ENCODE measurements at places on chromosomes 3 and 15. TPM values are rescaled to one million over a fixed set of nuclear protein-coding genes. Genes with fewer than 3 reads are reported as not detected.

Gene RASGRP1
- total RNA-seq, result 0.16 TPM

Gene PPP2R3A
- 24.6 TPM for total RNA-seq

GRCh38 chr15:77846360-77846759, 213.6 kb upstream of the LINGO1 start:
- no peak for ATAC-seq

Gene MYH15
- total RNA-seq, result 0.13 TPM

GRCh38 chr3:100425316-100425715, 24.0 kb downstream of the LNP1 start:
- no peak for ATAC-seq

Gene CFAP161
- total RNA-seq, result 0.40 TPM

GRCh38 chr15:37044915-37045648, 55.3 kb downstream of the MEIS2 start:
- ATAC-seq, result no peak

Gene GNAT1
- not detected for total RNA-seq

Gene CAV3
- total RNA-seq, result not detected

DNA sequence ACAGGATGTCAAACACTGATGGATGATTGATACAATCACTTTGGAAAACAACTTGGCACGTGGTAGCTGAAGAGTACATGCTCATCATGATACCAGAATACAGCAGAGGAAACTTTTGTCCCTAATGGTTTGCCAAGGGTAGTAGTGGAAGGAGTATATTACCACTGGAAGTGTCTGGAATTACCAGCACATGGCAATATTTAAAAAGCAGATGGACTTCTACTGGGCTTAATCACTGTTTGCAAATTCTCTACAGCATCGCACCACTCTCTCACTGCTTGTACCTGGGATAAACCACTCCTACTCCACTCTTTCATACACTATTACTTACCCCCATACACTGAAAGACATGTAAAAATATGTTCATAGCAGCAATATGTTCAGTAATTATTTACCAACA, 19.6 kb upstream of the GP5 start:
- no peak for ATAC-seq

DNA sequence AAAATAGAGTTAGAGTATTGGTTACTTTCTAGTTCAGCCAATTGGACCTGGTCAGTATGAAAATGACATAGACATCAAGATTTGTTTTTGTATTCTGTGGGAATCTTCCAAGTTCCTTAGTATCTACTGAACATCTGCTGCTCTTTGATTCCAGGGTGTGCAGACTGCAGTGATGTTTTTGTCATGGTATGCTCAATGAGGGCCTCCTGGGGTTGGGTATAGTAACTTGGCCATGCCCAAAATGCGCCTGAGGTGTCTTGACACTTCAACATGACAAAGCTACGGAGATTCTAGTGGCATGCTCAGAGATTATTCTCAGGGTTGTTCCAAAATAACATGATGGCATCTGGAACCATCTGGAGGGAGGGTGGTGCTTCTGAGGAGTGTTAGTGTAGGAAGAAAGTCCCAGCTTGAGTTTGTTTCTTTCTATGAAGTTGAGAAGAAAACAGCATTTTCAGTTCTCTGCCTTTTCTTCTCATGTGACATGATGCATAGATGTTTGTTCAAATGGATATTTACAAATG, 313.5 kb upstream of the TBL1XR1 start:
- ATAC-seq, result no peak

Gene ILDR1
- total RNA-seq, result not detected

DNA sequence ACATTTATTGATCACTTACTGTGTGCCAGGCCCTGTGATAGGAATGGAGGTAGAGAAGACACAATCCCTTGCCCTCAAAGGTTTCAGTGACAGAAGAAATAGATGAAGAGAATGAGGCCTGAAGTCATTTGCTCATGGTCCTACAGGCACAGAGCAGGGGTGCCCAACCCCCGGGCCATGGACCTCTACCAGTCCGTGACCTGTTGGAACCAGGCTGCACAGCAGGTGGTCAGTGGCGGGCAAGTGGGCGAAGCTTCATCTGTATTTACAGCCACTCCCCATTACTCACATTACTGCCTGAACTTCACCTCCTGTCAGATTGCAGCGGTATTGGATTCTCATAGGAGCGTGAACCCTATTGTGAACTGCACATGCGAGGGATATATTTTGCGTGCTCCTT, 480.3 kb downstream of the LPP start:
- ATAC-seq, result no peak

- ATAC-seq, result no peak
These were observed 27.2 kb downstream of the AQR start for GRCh38 chr15:34942363-34942762.

Gene ITIH1
- not detected for total RNA-seq

GRCh38 chr3:183448369-183449128, 20.1 kb upstream of the MCF2L2 start:
- ATAC-seq, result no peak

DNA sequence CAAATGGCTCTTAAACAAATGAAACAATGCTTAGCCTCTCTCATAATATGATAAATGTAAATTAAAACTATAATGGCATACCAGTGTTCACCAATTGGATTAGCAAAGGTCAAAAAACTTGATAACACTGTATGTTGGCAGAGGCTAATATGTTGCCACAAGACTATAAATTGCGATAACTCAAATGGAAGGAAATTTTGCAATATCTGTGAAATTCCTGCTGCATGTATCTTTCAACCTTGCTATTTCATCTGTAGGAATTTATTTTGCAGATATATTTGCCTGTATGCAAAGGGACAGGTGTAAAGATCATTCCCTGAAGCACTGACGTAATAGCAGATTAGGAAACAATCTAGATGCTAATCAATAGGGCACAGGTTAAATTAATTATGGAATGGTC, 191.4 kb upstream of the EIF1B start:
- no peak for ATAC-seq

Gene KCNAB1
- total RNA-seq, result 1.5 TPM

- no peak for ATAC-seq
These were observed 911.4 kb downstream of the EPHA3 start for GRCh38 chr3:90018779-90019178.

DNA sequence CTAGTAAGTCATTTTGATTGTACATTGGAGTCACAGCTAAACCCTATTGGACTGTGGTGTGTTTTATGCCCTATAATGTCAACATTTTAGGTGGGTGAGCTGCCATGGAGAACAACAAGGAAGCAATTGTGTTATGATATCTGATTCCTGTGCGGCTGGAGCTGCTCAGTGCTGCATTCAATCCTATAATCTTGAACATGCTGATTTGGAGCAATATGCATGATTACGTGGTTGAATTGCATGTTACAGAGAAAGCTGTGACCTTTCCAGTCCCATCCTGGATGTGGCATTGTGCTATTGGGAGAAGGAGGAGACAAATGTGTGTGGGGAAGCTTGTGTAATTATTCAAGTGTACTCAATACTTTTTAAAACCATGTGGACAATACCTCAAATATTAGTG, 20.1 kb upstream of the C3orf49 start:
- ATAC-seq, result no peak

DNA sequence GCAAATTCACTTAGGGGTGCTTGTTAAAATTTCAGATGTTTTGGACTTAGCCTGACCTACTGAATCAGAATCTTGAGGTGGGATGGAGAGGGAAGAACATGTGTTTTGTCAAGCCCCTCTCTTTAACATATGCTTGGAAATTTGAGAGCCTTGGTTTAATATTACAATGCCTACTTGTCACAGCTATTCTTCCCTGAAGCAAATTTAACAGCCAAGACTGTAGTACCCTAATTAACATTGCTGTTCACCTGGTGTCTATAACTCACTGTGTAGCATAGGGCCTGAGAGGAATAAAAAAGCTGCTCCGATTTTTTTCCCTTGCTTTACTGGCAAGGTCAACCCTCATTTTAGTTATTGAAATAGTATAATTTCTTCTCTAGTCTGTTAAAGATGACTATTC, 880.1 kb downstream of the CADM2 start:
- ATAC-seq, result no peak

Gene SERINC4
- 0.39 TPM for total RNA-seq

- no peak for ATAC-seq
These were observed 111.5 kb upstream of the ETV5 start for GRCh38 chr3:186220365-186220764.

DNA sequence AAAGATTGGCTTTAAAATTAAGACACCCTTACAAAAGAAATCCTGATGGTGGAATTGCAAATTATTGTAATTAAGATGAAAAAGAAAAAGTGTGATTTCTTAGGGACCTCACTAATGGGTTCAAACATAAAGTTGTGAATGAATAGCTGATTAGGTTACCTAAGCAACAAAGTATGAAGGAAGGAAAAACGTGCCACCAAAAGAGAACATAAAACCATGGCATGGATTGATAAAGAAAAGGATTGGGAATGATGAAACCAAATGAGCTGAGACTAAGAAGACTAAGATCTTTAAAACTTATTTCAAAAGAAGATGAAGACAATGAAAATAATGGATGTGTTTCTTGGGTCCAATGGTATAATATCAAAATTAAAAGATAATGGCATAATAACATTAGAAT, 32.2 kb upstream of the GUCA1C start:
- ATAC-seq, result no peak

DNA sequence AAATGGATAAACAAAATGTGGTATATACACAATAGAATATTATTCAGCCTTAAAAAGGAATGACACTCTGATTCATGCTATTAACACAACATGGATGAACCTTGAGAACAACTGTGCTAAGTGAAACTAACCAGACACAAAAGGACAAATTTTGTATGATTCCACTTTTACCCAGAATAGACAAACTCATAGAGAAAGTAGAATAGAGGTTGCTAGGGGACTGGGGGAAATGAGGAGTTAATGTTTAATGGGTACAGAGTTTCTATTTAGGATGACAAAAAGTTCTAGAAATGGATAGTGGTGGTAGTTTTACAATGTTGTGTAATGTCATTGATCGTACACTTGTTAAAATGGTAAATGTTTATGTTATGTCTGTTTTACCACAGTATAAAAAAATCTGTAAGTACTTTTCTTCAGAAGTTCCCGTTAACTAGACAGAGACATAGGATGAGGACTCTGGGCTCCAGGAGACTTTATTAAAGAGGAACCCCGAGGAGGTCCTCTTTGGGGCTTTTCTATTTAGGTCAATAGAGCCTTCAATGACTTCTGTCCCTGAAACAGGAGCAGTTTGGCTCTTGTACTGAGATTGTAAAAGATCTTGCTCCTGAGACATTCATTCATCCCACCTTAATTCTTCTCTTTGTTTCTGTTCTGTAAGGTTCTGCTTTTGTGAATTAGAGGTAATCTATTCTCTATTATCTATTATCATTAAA, 24.5 kb downstream of the ABHD6 start:
- ATAC-seq, result no peak

- no peak for ATAC-seq
These were observed 427.4 kb downstream of the FOXP1 start for GRCh38 chr3:71156062-71156665.

DNA sequence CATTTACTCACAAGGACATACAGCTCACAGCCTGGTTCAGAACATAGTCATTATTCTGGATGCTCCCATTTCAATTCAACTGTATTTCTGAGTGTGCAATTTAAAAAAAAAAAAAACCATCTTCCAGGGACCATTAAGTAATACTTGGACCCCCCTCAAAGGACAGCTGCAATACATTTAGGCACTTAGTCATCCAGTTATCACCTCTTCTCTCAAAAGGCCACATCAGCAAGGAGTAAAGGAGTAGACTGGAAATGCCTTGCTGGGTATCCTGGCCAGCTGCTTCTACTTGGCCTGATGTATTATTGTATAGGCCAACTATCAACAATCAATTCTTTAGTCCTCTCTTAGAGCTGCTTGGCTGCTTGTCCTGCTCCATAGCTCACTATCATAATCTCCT, 211.4 kb upstream of the SETMAR start:
- no peak for ATAC-seq

GRCh38 chr3:32883817-32884216, 66.0 kb downstream of the TRIM71 start:
- no peak for ATAC-seq

- ATAC-seq, result peak; percentile 57
These were observed 11.5 kb downstream of the ITPR1 start for GRCh38 chr3:4504340-4505261.

Gene HDDC3
- 5.9 TPM for total RNA-seq

Measured in gastroesophageal sphincter (tissue), 4 donors.